IPS-NIHi11 (cell line): ENCODE measurements at places on chromosomes 1 and 21.

- DNase-seq, result no peak
Observed at GRCh38 chr1:75786901-75787493, 941 bp downstream of the RABGGTB start.

- DNase-seq, result no peak
Observed at GRCh38 chr1:9749361-9749760, 74.4 kb downstream of the CLSTN1 start.

- no peak for DNase-seq
Observed at GRCh38 chr1:190494451-190494850, 16.8 kb upstream of the BRINP3 start.

GRCh38 chr1:15944308-15945010 lies 31.4 kb downstream of the ZBTB17 start:
- DNase-seq, result no peak

DNA sequence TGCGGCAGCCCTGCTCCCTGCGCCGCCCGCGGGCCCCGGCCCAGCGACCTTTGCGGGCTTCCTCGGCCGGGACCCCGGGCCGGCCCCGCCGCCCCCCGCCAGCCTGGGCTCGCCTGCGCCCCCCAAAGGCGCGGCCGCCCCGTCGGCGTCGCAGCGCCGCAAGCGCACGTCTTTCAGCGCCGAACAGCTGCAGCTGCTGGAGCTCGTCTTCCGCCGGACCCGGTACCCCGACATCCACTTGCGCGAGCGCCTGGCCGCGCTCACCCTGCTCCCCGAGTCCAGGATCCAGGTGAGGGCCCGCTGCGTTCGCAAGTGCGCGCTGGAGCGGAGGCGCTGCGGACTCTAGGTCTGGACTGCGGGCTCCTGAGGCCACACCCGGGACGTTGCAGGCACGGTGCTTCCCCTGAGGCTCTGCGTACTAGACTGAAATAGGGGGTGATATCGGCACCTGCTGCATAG lies 351 bp downstream of the MIXL1 start:
- no peak for DNase-seq

- no peak for DNase-seq
Observed at GRCh38 chr1:55249646-55250398, 34.7 kb upstream of the USP24 start.

DNA sequence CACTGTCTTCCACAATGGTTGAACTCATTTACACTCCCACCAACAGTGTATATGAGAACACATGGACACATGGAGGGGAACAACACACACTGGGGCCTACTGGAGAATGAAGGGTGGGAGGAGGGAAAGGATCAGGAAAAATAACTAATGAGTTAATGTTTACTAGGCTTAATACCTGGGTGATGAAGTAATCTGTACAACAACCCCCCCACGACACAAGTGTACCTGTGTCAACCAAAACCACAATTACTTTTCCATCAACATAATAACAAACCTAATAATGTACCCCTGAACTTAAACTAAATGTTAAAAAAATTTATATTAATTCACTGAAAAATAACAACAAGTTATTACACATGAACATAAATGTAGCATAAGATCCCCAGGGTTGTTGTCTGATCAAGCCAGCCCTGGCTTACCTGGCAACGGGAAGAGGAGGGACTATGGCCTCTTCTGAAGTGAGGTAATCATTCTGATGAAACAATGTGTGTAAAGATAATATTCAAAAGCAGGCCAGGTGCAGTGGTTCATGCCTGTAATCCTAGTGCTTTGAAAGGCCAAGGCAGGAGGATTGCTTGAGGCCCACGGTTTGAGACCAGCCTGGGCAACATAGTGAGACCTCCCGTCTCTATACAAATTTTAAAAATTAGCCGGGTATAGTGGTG lies 40.8 kb upstream of the HEATR1 start:
- no peak for DNase-seq

DNA sequence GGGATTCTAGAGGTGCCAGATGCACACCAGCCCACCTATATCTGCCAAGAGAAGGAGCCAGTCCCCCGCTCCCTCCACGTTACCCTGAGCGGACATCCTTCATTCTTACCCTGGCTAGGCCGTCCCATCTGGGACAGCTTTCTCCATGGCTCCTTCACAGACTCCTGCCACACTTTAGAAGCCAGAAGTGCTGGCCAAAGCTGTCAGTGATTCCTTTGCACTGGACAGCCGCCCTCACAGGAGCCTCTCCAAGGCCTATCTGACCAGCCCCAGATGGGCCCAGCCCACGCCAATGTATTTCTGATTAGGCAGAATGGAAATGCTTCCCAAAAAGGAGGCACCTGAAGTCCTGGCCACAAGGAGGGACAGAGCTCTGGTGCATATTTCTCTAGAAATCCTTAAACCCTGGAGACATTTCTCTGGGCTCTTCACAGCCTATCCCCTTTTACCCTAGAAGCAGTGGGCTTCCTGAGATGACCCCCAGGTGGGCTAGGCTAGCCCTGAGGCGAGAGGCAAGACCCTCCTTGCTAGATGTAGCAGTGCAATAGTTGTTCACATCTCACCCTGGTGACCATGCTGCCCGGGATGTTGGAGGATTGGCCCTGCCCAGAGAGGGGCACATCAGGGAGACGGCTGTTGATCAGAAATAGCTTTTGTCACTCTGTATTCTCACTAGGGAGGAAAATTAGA lies 44.1 kb downstream of the RASSF5 start:
- no peak for DNase-seq

- no peak for DNase-seq
Observed at GRCh38 chr1:98322086-98322485, 339.4 kb upstream of the SNX7 start.

DNA sequence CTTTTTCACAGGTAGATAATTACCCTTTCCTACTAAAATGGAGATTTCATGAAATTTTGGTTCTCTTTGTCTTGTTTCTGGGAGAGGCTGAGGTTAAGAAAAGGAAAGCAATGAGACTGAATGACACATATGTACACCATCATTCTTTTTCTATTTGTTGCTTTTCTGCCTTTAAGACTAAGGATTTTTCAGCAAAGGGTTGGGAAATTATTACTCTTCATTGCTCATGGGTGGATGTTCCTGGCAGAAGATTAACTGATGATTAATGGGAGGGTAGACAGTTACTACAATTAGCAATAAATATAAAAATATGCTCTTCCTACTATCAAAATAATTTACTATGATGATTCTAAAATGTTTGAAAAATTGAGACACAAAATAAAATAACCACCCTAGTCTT lies 316.5 kb upstream of the USP24 start:
- DNase-seq, result no peak

- DNase-seq, result no peak
Observed at GRCh38 chr1:226919587-226919986, 20.5 kb upstream of the COQ8A start.

- DNase-seq, result no peak
Observed at GRCh38 chr1:145962157-145963102, 1.9 kb downstream of the ANKRD34A start.

GRCh38 chr1:147609358-147609757 lies 61.0 kb downstream of the ACP6 start:
- DNase-seq, result no peak

GRCh38 chr1:202291961-202292712 lies 49.6 kb downstream of the UBE2T start:
- peak; percentile 60 for DNase-seq

DNA sequence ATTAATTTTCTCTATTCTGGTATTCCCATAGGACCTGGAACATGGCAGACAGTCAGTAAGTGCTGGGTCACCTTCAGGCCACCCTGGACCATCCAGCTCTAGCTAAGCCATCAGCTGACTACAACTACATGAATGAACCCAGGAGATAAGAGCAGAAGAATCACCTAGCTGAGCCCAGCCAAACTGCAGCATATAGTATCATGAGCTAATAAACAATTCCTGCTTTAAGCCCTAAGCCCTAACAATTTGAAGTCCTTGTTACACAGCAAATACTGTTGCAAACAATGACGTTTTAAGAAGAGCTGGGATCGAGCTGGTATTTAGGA lies 14.2 kb upstream of the CITED4 start:
- DNase-seq, result no peak

DNA sequence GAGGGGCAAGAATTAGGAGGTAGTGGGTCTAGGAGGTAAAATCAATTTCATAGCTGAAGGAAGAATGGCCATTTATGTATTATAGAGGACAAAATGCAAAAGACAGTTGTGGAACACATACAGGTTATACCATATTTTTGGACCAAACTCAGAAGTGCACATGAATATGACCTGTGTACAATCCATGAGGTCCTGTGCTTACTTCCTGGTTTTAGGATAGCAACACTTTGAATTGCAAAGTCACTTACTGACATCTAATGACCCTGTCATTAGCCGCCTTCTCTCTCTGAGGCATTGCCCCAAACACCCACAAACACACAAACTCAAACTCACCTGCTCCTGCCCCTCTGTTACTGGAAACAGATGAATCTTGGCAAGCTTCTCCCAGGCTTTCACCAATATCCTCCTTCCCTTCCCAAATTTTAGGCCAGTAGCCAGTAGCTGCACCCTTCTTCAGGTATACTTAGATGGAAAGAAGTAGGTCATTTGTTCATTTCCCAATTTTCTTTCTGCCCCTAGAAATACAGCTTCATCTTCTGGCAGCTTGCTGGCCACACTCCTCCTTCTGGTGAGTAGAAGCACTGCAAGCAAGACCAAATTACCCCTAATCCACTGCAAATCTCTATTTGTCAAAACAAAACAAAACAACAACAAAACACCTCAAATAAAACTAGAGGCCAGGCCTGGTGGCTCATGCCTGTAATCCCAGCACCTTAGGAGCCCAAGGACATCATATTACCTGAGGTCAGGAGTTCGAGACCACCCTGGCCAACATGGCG lies 13.7 kb upstream of the RPL5 start:
- peak; percentile 52 for DNase-seq
